ENCODE measurements at places on chromosomes 7 and 10.
A peak's percentile ranks its signal among the peaks of the same experiment; 100 is the strongest.

GRCh38 chr7:13880789-13881188 lies 108.7 kb downstream of the ETV1 start:
- no peak for ATAC-seq

DNA sequence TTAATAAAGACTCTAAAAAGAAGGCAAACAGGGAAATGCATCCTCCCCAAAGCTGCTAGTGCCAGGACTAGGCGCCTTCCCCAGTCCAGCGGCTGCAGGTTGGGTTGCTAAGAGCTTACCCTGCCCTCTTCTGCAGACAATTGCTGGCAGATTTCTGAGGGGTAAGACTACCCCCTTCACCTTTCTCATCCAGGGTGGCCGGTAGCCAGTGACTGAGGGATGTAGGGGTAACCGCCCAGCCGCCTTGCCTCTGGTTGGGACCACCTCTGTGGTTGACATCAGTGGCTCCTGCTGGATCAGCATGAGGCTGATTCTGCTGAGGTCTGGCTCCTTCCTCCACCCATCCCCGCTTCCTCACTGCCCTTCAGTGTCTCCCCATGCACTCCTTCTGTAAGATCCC lies 71.2 kb downstream of the ADCYAP1R1 start:
- no peak for ATAC-seq

DNA sequence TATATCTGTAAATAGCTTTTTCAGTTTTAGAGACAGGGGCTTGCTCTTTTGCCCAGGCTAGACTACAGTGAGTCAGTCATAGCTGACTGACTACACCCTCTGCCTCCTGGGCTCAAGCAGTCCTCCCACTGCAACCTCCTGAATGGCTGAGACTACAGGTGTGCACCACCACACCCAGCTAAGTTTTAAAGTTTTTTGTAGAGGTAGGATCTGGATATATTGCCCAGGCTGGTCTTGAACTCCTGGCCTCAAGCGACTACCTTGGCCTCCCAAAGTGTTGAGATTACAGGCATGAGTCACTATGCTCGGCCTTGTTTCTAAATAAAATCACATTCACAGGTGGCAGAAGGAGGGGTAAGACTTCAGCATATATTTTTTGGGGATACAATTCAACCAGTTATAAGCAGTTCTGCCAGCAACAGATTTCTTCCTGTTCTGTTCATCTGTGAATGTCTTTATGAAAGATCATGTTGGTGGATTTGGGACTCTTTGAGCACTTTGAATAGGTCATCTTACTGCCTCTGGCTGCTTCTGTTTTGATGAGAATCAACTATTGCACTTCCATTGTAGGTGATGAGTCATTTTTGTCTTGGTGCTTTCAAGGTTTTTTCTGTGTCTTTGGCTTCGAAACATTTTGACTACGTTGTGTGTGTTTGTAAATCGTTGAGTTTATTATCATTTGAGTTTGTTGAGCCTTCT lies 15.7 kb downstream of the RBM33 start:
- ATAC-seq = no peak

DNA sequence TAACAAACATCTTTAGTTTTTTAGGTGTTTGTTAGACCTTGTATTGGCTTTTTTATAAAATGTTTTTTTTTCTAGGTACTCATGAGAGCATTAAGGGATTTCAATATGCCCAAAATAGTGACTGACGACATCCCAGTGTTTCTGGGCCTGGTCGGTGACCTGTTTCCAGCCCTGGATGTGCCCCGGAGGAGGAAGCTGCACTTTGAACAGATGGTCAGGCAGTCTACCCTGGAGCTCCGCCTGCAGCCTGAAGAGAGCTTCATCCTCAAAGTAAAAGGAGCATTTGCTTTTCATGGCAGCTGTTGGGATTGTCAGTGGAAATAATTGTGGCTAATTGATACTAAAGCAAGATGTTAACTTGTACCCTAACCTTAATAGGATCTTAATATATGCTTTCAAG lies 161.5 kb downstream of the DNAH11 start:
- ATAC-seq = no peak

GRCh38 chr10:77086081-77086480 lies 551.5 kb downstream of the KCNMA1 start:
- no peak for ATAC-seq

DNA sequence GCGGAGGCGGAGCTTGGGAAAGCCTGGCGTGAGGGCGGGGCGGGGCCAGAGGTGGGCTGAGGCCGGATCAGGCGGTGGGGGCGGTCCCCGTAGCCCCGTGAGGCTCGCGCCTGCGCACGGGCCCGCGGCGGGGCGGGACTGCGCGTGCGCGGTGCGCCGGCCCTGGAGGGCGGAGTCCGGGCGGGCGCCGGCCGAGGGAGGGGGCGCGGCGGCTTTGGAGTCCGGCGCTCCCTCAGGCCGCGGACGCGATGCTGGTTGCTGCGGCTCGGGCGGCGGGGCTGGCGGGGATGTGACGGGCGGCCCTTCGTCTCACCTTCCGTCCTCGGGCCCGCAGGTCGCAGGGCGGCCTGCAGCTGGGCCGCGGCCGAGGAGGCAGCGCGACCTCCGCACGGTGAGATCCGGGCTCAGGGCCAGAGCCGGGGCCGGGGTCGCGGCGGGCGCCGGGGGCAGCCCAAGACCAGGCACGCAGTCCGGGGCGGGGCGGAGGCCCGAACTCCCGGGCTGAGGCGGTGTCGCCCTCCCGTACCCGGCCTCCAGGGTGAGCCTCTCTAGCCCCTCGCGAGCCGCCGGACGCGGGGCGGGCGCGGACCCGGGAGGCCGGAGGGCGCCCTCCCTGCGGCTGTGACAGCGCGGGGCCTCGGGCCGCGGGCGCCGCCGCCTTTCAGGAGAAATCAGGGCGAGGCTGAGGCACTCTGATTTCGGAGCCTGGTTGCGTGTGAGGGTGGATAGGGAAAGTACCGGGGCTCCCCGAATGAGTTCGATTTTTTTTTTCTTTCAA lies at the start of gene CCSER2:
CCSER2 (plus strand) TSS at position 172 of the 778 bp plus-strand sequence. CDS start 42,464 bp downstream, outside the sequence.
- ATAC-seq = peak; percentile 97

GRCh38 chr10:18753312-18753895 lies 94.2 kb downstream of the ARL5B start:
- ATAC-seq = no peak

DNA sequence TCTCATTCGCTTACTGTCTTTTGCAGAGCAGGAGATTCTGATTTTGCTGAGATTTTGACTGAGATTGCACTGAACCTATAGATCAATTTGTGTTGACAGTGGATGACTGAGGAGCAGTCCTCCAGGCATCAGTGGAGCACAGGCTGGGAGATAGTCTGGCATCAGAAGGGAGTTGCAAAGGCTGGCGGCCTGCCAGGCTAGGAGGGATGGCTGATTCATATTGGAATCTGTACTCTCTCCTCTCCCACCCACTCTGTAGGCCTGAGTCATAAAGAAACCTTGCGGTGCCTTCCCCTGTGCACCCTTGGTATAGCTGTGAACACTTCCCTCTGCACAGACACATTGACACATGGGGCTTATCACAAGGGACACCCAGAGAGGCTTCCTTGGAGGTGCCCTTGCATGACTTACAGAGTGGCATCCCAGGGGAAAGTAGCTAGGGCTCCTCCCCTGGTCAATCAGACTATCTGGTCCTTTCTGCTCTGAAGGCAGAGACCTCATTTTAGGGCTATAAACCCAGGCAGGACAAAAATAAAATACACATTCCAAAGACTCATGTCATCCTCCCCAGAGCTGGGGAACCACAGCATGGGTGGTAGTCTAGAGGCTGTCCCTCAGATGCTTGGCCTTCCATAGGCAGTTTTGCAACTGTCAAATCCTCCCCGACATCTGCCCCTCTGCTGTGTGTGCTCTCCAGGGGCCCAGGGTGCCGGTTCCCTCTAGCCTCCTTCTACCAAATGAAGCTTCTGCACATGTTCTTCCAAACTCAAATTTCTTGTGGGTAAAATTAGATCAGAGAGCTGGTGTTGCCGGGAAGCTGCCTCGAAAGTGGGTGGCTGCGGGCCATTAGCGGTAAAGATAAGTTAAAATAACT lies 37.4 kb upstream of the EEPD1 start:
- ATAC-seq = peak; percentile 50
